Stimulated activated CD4-positive, alpha-beta T cell treated with anti-CD3 and anti-CD28 coated beads, Interleukin-4, amount 100 ng/mL, for 24 hours (primary cell): ENCODE measurements at places on chromosomes 3 and 15.

DNA sequence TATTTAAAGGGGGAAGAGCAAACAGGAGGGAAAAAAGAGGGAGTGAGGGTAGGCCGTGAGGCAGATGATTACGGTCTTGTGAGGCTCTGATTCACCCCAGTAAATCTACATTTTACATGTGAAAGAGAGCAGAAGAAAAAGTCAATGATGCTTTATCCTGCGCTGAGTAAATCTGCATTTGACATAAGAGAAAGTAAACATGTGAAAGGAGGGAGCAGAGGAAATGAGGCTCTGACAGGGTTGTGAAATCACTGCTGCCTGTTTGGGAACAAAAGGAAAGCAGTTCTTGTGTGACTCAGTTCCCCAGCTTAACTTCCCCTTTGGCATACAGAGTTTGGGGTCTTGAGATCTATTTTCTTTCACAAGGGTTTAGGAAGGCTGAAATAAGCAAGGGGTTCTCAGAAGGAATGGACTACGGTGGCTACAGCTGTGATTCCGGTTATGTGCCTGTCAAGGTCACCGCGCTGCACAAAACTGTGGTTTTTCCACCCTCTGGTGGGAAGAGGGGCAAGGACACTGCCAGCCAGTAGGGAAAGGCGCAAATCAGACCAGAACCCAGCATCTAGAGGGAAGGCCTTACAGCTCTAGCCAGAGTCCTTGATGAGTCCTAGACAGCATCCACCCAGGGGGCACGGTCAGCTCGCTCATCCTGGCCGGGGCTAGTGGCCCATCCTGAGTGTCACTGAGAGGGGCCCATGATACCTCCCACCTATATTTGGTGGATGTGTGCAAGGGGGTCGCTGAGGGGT is 18.9 kb upstream of the HCN4 start:
- DNase-seq, result no peak

- DNase-seq, result no peak
Observed at GRCh38 chr3:145483992-145484391, 677.0 kb downstream of the PLOD2 start.

GRCh38 chr3:96478496-96478895 is 335.9 kb upstream of the EPHA6 start:
- no peak for DNase-seq

DNA sequence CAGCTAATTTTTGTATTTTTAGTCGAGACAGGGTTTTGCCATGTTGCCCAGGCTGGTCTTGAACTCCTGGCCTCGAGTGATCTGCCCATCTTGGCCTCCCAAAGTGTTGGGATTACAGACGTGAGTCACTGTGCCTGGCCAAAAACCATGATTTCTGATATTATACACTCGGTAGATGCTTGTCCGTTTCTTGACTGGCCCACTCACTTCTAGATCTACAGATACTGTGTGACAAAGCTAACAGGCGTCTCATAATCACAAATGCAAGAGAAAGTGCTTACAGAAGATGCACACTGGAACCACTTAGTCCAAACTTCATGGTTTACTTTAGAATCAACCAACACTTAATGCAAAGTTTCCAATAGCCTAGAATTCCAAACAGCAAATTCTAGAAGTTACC is 8.4 kb downstream of the PROK2 start:
- no peak for DNase-seq

- DNase-seq, result no peak
Observed at GRCh38 chr3:192862408-192863090, 55.1 kb downstream of the MB21D2 start.

- DNase-seq, result peak; percentile 68
Observed at GRCh38 chr3:42638339-42638842, 15.1 kb upstream of the ZBTB47 start.

DNA sequence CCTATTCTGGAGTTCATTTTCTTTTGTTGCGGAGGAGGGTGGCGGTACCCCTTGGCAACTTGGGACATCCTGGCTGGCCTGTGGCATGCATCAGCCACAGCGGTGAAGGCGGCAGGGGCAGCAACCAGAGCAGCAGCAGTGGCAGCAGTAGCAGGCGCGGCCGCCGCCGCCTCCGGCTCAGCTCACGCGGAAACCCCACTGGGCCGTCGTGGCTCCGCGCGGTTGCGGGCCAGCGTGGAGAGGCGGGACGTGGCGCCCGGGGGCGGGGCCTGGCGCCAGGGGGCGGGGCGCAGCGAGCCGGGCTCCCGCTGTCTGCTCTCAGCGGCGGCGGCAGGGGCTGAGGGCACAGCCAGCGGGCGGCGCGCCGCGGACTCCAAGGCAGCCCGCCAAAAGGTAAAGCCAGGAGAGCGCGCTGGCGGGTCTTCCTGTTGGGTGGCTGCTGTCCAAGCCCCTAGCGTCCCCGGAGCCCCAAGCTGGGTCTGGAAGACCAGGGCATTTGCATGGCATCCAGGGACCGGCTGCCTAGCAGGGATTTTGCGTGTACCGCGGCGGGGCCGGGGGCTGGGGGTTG is 334.4 kb upstream of the THRB start:
- no peak for DNase-seq

- no peak for DNase-seq
Observed at GRCh38 chr15:43939070-43939469, 112.3 kb downstream of the WDR76 start.
